ENCODE measurements at places on chromosomes 7 and 10.

- no peak for DNase-seq
These were observed 94.4 kb upstream of the KIAA1217 start for GRCh38 chr10:24114556-24114955.

- no peak for DNase-seq
These were observed 23.3 kb downstream of the SLC13A4 start for GRCh38 chr7:135704698-135705097.

GRCh38 chr7:89593125-89593524, 561.1 kb upstream of the STEAP1 start:
- no peak for DNase-seq

DNA sequence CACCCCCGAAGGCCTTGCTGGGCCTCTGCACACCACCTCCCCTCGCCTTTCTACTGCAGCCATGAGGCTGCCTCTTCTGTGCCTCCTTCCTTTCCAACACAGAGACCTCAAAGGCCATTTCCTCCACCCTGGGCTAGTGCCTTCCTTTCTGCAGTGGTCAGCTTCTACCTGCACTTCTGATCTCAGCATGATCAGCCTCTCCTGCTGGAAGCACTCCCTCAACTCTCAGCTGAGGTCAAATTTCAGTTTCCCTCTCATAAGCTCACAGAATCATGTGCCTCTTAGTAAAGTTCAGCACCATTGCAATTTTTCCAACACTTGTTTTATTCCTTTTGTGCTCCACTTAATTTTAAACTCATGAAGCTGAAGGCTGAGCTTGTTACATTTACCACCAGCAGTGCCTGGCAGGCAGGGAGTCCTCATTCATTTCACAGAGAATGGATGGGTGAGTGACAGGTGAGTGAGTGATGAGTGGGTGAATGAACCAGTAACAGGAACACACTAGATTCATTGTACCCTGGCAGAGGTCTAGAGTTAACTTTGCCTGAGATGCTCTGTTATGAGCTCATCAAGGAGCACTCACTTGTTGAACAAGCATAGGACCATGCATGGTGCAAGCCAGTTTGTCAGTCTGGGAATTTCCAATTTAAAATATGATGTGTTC, 124.0 kb upstream of the PRSS58 start:
- DNase-seq = no peak

DNA sequence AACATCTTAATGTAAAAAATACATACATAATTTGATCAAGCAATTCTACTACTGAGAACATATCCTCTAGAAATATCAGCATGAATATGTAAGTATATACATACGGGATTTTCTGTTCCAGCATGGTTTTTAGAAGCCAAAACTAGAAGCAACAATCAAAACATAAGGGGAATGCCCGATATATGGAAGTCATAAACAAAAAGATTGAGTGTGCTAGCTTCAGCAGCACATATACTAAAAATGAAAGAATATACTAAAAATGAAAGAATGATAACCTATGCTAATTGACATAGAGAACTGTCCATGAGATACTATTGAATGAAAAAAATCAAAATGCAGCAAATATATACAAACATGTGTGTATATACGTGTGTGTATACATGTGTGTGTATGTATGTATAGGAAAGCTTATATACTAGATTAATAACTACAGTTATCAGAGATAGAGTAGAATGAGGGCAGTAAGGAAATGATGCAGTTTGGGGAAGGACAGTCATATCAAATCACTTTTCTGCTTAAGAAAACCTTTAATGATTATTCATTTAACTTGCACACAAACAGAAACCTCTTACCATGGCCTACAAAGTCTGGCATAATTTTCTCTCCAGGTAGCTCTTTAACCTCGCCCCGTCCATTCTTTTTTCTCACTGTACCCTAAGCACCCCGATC, 72.9 kb downstream of the NPY start:
- DNase-seq = no peak

DNA sequence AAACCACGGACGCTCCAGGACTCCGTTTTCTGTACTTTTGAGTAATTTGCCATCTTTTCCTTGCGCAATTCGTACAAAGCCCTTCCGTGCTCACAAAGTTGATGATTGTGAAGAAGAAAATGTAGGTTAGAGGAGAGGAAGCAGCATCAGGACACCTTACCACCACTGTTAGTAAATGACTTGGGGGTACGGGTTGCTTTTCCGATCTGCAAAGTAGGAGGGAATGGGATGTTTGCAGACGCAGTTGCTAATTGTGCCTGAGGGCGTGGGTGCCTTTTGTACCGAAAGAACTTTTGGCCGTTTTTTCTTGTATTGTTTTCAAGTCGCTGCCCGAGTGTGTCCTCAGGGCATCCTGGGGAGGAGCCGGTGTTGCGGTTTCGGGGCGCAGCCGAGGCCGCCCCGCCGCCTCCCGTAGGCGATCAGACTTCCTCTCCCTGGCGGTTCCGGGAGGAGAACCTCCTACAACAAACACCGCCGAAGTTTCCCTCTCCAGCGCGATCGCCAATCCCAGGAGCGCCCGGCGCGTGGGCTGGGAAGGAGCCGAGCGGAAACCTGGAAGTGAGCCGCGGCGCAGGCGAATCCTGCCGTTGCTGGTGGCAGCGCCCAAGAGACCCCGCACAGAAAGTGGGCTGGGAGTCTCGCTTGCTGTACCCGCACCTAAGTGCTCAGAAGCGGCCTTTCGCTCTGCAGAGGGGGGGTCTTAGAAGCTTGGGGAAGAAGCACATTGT, 1.0 kb downstream of the PRR15 start:
- no peak for DNase-seq

- no peak for DNase-seq
These were observed 17.7 kb downstream of the GATA3 start for GRCh38 chr10:8072211-8072610.

DNA sequence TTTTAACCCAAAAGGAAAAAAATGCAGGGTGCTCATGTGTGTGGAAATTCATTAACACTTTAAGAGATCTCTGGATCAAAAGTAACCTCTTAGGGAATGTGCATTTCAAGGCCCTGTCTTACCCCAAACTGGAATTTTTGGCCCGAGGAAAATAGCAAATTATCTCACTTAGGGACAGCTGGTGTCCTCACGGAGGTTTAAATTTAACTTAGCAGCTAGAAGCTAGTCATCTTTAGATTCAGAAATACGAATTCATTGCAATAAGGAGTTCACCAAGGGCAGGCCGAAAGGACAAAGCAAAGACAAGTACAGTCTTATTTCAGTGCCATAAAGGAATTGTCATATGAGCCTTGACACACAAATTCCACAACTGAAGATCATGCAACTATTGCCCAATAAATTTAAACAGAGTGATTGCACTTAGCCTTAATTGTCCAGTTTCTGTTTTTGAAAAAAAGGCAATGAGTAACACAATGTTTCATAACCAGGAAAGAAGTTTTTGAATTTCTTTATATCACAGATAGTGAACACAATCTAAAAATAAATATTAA, 22.4 kb upstream of the SEMA3C start:
- no peak for DNase-seq

GRCh38 chr10:62037890-62038608, 136.6 kb downstream of the ARID5B start:
- DNase-seq = no peak

GRCh38 chr10:102642736-102643335, 1.4 kb upstream of the TRIM8 start:
- no peak for DNase-seq

DNA sequence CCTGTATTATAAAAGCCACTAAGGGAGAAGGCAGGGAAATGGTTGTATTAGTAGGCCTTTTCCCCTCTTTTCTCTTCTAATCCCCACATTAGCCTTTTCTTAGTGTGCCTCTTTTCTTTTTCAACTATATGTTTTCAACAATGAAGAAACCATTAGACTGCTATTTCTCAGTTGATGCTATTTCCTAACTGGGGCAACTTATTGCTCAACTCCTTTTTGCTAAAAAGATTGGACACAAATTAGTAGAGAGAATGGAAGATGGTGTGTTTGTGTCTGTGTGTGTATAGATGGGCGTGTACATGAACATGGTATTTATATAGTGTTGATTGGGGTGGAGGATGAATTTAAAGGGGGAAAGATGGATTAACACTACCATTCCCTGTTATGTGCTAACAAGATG, 28.4 kb downstream of the TBC1D12 start:
- no peak for DNase-seq

- peak; percentile 60 for DNase-seq
These were observed 265.4 kb downstream of the SKIDA1 start for GRCh38 chr10:21260066-21260465.

- no peak for DNase-seq
These were observed 39.2 kb downstream of the EEPD1 start for GRCh38 chr7:36192053-36192824.

- DNase-seq = no peak
These were observed 279.9 kb upstream of the SORCS1 start for GRCh38 chr10:107444443-107444842.

GRCh38 chr7:49638166-49638565, 135.3 kb upstream of the VWC2 start:
- no peak for DNase-seq

GRCh38 chr7:99260395-99260794, 12.2 kb upstream of the MYH16 start:
- no peak for DNase-seq

DNA sequence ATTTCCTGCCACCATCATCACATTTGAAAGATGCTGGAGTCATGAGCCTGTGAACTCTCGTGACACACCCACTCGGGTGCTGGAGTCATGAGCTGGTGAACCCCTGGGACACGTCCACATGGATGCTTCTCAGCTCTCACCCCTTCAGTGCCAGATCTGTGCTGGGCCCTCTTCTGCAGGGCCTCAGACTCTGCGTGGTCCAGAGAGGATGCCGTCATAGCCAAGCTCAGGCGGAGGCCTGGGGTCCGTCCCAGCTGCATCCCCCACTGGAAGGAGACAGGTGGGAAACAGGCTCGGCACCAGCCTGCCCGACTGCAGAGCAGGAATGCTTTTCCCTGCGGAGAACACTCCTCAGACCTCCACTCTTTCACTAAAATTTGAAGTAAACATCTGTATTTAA, 156.5 kb upstream of the PPP2R2D start:
- DNase-seq = no peak

DNA sequence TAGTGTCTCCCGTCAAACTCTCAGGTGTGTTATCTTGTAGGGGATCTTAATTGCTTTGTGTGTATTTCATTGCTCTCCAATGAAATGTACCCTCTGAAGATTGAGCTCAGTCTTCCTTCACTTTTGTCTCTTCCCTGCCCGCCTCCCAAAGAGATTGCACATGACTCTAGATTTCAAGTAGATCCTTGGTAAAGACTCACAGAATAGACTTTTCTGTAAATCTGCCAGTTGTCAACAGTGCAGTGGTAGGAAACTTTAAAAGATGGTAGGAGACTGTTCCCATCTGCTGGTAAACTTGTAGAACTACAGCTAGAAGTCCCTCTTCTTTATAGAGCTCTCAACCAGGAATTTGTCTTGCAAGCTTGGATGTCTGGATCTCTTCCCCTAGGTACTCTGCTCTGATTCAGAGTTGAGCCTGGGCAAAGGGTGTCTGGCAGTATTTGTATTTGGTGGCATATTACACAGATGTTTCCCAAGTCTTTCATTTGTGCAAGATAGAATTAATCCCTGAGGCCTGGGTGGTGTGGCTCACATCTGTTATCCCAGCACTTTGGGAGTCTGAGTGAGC, 9.6 kb downstream of the CCL26 start:
- no peak for DNase-seq

GRCh38 chr7:28941633-28942032, 16.5 kb downstream of the TRIL start:
- no peak for DNase-seq

DNA sequence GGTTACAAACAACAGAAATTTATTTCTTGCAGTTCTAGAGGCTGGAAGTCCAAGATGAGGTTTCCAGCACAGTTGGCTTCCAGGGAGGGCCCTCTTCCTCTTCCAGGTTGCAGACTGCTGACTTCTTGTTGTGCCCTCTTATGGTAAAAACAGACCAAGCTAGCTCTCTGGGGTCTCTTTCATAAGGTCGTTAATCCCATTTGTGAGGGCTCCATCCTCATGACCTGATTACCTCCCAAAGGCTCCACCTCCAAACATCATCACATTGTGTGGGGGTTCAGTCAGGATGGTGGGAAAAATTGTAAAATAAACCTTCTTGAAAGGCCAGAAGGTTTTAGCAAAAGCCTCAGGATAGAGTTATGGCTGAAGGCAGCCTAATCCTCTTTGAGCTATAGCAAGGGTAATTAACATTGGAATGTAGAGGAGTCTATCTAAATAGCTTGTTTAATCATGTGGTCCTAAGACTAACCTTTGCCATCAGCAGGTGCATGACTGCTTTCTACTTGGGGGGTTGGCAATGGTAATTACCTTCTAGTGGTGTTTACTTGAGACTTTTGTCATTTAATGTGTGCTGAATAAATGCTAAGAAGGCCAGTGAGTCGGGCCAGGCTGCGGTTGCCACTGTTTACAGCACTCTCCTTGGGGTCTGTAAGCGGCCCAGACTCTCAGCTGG, 80.8 kb downstream of the PPP1R17 start:
- no peak for DNase-seq

GRCh38 chr7:109282726-109283125, 713.1 kb downstream of the DNAJB9 start:
- peak; percentile 81 for DNase-seq

DNA sequence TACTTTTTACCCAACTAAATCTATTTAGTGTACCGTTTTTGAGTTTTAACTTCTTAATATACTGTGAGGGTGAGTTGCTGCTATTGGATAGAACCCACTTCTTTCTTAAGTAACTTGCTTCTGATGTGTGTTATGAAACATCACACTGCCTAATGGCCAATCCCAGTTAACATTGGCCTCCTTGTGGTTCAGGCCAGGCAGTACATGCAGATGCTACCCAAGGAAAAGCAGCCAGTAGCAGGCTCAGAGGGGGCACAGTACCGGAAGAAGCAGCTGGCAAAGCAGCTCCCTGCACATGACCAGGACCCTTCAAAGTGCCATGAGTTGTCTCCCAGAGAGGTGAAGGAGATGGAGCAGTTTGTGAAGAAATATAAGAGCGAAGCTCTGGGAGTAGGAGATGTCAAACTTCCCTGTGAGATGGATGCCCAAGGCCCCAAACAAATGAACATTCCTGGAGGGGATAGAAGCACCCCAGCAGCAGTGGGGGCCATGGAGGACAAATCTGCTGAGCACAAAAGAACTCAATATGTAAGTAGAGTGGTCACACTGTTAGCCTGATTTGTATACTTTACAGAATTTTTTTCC, 39.7 kb downstream of the TES start:
- no peak for DNase-seq

DNA sequence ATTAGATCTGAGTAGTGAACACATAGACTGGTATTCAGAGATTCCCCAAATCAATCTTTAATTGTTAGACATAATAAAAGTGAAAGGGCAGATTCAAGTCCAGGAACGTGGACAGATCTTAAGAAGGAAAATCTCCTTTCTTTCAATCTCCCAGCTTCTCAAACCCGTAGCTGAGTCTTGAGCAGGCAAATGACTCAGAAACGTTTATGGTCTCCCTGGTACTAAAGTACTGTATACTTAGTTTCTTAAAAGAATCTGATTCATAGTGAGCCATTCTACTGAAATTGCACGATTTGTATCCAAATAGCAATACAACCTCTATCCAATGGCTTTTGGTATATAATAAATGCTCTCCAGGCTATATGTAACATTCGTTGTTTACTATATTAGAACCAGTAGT, 140.4 kb upstream of the RHEB start:
- no peak for DNase-seq
